Stimulated activated CD4-positive, alpha-beta T cell treated with anti-CD3 and anti-CD28 coated beads, Interleukin-4, amount 100 ng/mL, for 1 hour (primary cell): ENCODE measurements at places on chromosomes 5 and 9.

GRCh38 chr5:82147860-82148573, 130.1 kb downstream of the RPS23 start:
- DNase-seq = no peak

GRCh38 chr5:16563686-16564085, 53.1 kb downstream of the RETREG1 start:
- DNase-seq = no peak

DNA sequence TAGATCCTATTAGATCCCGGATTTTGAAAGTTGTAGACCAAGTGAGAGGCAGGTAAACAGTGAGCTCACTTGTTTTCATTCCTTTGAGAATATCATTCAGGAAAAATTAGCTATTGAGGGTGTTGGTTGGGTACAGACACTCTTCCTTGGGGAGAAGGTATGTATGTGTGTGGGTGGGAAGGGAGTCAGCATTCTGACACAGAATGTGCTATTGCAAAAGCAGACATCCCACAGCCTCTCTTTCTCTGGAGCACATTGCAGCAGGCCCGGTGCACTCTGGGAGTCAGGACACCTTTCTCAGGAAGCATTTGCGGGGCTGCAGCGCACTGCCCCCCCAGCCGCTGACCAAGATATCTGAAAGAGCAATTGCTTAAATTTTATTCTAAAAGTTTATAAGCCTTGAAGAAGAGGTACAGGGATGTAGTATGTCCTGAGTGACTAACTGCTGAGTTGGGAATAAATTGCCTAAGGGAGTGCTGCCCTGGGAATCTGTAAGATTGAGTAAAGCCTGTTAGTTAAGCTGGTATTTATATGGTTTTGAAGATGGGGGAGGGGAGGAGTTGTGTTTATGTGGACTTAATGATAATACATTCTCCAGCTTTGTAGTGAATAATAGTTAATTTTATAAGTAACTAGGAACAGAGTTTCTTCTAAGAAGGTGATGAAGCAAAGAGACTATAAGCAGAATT, 5.2 kb downstream of the TNFAIP8 start:
- no peak for DNase-seq

DNA sequence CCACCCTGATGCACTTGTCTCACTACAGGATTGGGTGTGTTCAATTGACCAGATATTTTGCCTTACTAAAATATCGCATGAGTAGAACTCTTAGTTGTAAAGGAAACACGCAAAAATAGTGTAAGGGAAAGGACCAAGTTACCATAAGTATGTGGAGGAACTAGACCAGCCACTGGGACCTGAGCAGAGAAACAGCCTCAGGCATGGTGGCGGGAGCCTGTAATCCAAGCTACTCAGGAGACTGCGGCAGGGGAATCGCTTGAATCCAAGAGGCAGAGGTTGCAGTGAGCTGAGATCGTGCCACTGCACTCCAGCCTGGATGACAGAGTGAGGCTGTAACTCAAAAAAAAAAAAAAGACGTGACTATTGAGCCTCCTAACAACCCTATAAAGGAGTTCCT, 117.9 kb upstream of the SPATA31C2 start:
- DNase-seq = no peak

- no peak for DNase-seq
These were observed 285.8 kb upstream of the RASA1 start for GRCh38 chr5:86981898-86982297.
